Transverse colon (tissue), 4 donors: ENCODE measurements at places on chromosomes 12 and 14. TPM values are rescaled to one million over a fixed set of nuclear protein-coding genes. Genes with fewer than 3 reads are reported as not detected.

DNA sequence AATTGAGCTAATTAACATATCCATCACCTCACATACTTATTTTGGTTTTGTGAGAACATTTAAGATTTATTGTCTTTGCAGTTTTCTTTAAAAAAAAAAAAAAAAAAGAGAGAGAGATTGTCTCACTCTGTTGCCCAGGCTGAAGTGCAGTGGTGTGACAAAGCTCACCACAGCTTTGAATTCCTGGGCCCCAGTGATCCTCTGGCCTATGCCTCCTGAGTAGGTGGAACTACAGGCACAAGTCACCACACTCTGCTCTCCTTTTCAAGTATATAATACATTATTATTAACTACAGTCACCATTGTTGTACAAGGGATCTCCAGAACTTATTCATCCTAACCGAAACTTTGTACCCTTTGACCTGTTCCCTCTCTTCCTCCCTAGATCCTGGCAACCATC lies 64.0 kb downstream of the NUMB start:
- DNase-seq: no peak

DNA sequence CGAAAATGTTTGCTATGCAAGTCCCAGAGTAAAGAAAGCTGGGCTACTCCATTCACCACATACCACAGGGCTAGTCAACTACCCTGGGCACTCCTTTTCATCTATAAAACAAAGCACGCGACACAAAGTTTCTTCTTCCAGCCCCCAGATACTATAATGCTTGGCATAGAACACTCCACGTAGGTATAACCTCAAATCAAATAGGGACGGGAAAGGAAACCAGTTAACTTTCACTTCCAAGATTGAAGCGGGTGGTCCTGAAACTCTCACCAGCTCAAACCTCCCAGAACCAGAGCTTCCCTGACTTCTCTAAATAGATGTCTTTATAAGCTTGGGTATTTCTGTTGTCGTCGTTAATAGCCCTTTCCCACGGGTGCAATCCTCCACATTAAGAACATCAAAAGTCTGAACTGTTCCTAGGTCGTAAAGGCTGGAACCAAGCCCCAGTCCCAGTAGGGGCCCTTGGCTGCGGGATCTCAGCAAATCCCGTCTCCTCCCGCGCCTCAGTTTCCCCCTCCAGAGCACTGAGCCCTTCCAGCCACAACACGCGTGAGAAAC lies 647 bp downstream of the LGMN start:
- peak; percentile 24 for DNase-seq

DNA sequence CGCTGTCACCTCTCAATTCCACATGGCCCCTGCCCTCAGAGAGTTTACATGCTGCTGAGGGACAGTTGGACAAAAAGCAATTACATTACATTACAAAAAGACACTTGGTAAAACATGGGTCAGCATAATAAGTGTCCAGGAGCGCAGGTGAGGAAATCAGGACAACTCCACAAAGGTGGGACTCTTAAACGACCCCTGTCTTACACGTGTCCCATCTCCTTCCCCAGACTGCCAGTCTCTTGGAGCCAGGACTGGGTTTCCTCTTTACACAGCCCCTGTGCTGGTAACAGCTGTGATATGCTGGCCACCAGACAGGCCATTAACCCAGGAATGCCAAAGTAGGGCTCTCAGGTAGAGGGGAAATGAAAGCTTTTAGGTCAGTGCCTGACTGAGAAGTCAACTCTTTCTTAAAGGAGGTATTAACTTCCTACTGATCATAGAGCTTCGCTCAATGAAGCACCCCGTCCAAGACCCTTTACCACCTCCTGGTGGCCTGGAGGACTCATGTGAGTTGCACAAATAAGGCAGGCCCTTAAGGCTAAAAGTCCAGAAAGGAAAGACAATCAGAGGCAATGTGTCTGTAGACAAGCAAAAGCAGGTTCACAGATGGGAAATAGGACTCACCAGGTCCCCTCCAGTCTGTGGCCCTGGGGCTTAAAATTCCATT lies 55.5 kb downstream of the ANO2 start:
- no peak for DNase-seq

The TEX52 gene
- total RNA-seq: not detected

The PLA2G1B gene
- not detected for total RNA-seq
